ENCODE measurements at places on chromosomes 11 and 22.
A peak's percentile ranks its signal among the peaks of the same experiment; 100 is the strongest.

DNA sequence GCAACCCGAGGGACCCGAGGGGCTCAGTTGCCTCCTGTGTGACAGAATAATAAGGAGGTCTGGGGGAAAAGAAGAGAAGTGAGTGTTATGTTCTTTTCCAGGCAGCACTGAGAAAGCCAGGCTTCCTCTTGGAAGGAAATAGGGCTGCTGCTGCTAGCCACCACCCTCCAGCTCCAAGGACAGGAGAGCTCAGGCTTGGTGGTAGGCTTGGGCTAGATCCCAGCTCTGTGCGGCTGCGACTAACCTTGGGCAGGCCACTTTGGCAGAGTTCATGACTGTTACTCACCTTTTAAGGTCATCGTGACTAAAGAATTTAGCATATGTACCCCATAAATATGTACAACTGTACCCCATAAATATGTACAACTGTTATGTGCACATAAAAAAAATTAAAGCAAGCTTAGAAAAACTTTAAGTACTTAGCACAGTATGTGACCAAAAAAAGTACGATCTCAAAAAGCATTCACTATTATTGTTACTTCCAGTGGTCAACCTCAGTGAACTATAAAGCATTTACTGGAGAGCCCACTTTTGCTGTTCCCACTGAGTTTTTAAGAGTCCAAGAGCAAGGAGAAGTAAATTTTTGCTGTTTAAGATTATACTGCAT is 124.7 kb upstream of the POU2AF2 start:
- DNase-seq: no peak

GRCh38 chr11:121327553-121327952 is 35.0 kb downstream of the SC5D start:
- no peak for DNase-seq

DNA sequence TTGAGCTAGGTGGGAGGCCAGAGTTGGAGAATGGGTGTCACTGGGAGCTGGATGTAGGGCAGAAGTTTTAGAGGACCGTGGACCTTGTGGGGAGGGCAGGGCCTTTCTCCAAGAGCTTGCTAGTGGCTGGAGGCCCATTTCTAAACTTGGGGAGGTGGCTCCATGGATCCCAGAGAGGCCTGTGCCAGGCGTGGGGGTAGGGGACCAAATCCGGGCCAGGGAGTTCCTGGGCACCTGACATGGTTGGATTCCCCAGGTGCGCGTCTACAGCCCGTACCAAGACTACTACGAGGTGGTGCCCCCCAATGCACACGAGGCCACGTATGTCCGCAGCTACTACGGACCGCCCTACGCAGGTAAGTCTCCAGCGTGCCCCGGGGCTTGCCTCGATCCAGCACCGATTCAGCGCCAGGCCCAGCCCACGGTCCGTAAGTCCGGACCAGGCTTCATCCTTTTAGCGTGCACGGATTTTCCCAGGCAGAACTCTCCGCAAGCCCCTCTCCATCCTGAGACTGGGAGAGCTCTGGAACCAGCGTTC is 14.2 kb downstream of the PLEKHB1 start:
- DNase-seq: no peak

DNA sequence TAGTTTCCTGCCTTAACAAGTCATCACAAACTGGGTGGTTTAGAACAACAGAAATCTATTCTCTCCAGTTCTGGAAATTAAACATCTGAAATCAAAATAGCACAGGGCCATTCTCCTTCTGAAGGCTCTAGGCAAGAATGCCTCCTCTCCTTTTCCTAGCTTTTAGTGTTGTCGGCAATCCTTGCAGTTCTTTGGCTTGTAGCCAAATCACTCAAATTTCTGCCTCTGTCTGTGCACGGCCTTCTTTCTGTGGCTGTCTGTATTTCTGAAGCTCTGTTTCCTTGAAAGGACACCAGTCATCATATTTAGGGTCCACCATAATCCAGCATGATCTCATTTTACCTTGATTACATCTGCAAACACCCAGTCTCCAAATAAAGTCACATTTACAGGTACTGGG is 795.5 kb downstream of the METTL15 start:
- DNase-seq: no peak

- DNase-seq: no peak
Observed at GRCh38 chr11:120141113-120141767, 3.3 kb upstream of the TRIM29 start.

GRCh38 chr11:64229090-64229743 is 1.1 kb upstream of the DNAJC4 start:
- DNase-seq: no peak

GRCh38 chr11:70111269-70112016 is 33.3 kb downstream of the ANO1 start:
- DNase-seq: no peak

- DNase-seq: no peak
Observed at GRCh38 chr11:71338801-71339395, 86.5 kb upstream of the SHANK2 start.

GRCh38 chr11:65043881-65044501 is 3.0 kb downstream of the SAC3D1 start:
- no peak for DNase-seq

- no peak for DNase-seq
Observed at GRCh38 chr22:35684270-35684700, 33.4 kb upstream of the APOL5 start.

GRCh38 chr11:1675536-1676228 is 21.3 kb upstream of the KRTAP5-6 start:
- no peak for DNase-seq

- no peak for DNase-seq
Observed at GRCh38 chr11:1389932-1390568, at the start of gene BRSK2. Gene BRSK2, plus strand, starts transcription at chr11:1389934. Its CDS starts 351 bp downstream, at chr11:1390285.

DNA sequence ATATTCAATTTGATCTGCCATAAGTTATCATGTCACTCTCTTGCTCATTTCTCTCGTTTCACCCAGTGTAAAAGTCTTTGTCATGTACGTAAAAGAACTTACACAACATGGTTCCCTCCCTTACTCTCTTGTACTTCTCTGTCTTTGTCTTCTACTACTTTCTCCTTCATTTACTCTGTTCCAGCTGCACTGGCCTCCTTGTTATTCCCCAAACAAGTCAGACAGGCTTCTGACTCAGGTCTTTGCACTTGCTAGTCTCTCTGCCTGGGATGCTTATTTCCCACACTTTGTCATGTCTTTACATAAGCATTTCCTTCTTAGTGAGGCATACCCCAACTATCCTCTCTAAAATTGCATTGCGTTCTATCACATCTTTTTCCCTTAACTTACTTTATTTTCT is 117.3 kb downstream of the CYP2R1 start:
- no peak for DNase-seq

DNA sequence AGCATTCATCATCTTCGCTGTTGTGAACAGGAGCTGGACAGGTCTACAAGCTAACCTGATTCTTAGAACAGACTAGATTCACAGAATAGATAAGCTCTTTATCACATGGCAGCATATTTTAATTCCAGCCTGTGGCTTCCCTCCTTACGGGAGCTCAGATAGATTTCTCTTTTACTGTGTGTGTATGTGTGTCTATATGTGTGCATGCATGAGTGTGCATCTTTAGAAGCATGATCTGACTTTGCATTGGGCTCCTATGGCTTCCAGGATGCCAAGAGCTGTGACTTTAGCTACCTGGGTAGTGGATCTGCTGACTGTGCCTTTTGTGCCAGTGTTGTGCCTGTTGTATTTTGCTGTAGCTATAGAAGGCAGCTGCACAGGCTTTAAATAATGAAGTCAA is 44.3 kb downstream of the ZNRF3 start:
- DNase-seq: no peak

- DNase-seq: no peak
Observed at GRCh38 chr22:29947410-29948384, 64.7 kb downstream of the MTMR3 start.

- DNase-seq: no peak
Observed at GRCh38 chr11:119754656-119755355, 25.8 kb upstream of the NECTIN1 start.

- no peak for DNase-seq
Observed at GRCh38 chr22:30332551-30332950, 5.8 kb upstream of the TBC1D10A start.

- DNase-seq: no peak
Observed at GRCh38 chr22:35971456-35972119, 57.0 kb downstream of the RBFOX2 start.

- no peak for DNase-seq
Observed at GRCh38 chr11:63686926-63687325, 5.6 kb downstream of the RTN3 start.

- no peak for DNase-seq
Observed at GRCh38 chr22:43796567-43796966, 15.5 kb downstream of the EFCAB6 start.

DNA sequence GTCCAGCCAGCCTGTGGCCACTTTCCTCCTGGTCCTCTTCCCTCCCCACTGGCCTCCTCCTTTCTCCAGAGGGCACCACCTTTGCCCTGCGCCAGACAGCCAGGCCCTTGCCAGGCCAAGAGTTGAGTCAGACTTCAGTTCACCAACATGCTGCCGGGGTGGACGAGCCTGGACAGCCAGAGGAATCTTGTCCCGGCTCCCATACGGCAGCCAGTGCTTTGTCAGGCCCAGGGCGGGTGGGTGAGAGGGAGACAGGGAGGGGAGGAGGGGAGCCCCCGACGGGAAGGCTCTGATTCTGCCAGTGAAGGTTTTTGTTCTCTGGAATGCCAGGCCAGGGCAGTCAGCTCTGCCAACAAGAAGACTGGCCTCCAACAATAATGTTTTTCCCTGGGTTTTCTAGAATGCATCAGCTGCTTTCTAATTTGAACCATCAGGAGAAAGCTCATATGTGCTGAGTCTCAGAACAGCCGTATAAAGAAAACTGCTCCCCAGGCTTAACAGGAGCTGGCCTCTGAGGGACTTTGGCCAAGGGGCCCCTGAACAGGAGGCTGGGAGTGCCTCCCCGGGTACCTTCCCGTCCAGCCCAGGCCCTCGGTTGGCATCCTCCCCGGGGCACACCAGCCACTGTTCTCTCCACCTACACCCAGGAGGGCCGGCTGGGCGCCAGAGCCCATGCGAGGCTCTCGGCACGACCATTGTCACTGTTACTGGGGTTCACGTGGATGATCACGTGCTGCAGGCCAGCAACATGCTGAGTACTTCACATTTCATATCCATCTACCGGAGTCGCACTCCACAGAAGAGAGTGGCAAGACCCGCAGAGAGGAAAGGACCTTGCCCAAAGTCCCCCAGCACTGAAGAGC is 28.6 kb downstream of the LIF start:
- no peak for DNase-seq

- no peak for DNase-seq
Observed at GRCh38 chr11:125071435-125071834, 8.3 kb downstream of the SLC37A2 start.

DNA sequence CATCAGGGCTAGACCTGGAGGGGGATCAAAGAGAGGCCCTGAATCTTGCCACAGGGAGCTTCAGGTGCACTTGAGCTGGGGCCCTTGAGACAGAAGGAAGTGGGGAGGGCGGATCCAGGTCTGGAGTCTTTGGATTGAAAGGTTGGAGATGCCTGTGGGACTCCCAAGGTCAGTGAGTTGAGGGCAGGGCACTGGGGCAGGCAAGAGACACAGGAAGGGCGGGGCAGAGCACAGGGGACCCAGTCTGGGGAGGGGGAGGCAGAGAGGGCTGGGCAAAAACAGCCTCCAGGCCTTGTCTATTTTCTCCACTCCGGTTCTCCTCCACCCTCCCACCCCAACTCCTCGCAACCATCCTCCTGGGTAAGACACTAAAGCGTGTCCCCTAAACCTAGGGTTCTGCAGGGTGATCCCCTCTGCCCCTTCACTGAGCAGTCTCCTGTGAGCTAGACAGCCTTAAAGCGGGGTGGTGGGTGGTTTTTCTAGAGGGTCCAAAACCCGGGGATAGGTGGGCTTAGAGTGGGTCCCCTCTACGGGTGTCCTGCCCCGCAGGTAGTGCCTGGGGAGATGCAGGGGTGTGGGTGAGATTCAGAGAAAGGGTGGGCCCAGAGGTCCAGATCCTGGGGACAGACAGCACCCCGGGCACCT is 38.6 kb upstream of the CELSR1 start:
- no peak for DNase-seq

- peak; percentile 17 for DNase-seq
Observed at GRCh38 chr11:47714554-47715081, 551 bp downstream of the AGBL2 start.

- DNase-seq: no peak
Observed at GRCh38 chr11:9905960-9906791, 242.3 kb downstream of the SWAP70 start.

- DNase-seq: no peak
Observed at GRCh38 chr11:56923116-56923515, 65.6 kb upstream of the OR5AK2 start.

- DNase-seq: no peak
Observed at GRCh38 chr11:120413480-120413879, 77.3 kb downstream of the ARHGEF12 start.

- no peak for DNase-seq
Observed at GRCh38 chr22:42160251-42160650, 29.6 kb upstream of the CYP2D6 start.

GRCh38 chr11:128116447-128116846 is 470.9 kb downstream of the ETS1 start:
- no peak for DNase-seq

GRCh38 chr11:86034710-86035109 is 34.2 kb downstream of the PICALM start:
- DNase-seq: no peak

DNA sequence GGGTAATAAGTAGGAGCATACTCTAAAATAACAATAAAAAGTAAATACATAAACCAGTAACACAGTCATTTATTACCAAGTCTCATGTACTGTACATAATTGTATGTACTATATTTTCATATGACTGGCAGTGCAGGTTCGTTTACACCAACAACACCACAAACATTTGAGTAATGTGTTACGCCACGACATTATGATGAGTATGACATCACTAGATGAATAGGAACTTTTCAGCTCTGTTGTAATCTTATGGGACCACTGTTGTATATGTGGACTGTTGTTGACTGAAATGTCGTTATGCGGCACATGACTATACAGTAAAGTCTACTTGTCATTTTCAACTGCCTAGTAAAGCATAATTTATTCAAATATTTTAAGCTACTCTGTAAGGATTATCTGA is 18.6 kb downstream of the KIF18A start:
- DNase-seq: no peak

GRCh38 chr11:11239959-11240358 is 113.1 kb downstream of the CSNK2A3 start:
- DNase-seq: no peak

DNA sequence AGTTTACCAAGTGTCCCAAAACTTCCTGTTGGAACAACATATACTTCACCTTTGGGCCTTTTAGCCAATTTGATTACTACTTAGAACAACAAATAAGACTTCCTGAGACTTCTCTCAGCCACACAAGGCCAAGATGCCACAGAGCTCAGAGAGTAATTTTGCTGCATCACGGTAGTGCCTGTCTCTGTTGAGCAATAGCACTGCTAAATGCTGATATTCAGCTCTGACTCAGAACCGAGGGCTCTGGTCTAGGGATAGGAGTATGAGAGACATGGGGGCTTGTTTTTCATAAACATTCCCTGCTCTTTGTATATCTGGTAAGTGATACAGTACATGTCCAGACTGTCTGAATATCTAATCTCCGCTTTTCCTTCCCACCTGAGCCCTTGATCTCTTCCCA is 260.4 kb upstream of the ARHGAP20 start:
- no peak for DNase-seq

- DNase-seq: no peak
Observed at GRCh38 chr11:119222308-119222707, 16.2 kb downstream of the CBL start.
